ENCODE measurements at places on chromosomes 11 and 22. TPM values are rescaled to one million over a fixed set of nuclear protein-coding genes. Genes with fewer than 3 reads are reported as not detected.
A peak's percentile ranks its signal among the peaks of the same experiment; 100 is the strongest.

DNA sequence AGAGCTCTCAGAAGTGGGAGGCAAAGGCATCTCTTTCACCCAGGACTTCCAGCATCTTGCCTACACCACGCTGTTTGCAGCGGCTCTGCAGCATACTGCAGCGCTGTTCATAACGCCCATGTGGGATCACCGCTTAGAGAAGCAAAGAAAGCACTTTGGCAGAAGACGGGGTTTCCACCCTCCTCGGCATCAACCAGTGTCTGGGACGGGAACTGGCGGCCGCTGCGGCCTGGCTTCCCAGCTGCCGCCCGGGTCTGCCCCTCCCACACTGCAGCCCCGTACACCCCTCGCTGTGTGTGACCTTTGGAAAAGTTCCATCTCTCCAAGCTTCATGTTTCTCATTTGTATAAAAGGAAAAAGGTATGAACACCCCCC lies 545 bp upstream of the TIRAP start:
- peak overlapping the region; percentile 94 for H3K27ac ChIP-seq
- peak overlapping the region; percentile 86 for H3K4me3 ChIP-seq
- no peak for DNase-seq
- no peaks in the 10 kb centered on the region for H3K27me3 ChIP-seq
- H3K4me1 ChIP-seq = no peaks in the 10 kb centered on the region

The CRELD2 gene
- total RNA-seq = 61.8 TPM

GRCh38 chr11:76194872-76195668 lies 11.2 kb downstream of the WNT11 start:
- H3K27ac ChIP-seq = no peak overlapping the region
- H3K27me3 ChIP-seq = no peaks in the 10 kb centered on the region
- H3K4me1 ChIP-seq = no peaks in the 10 kb centered on the region
- H3K36me3 ChIP-seq = no peaks in the 10 kb centered on the region

GRCh38 chr22:17199003-17199731 lies 20.1 kb downstream of the ADA2 start:
- H3K4me1 ChIP-seq = no peaks in the 10 kb centered on the region
- H3K27me3 ChIP-seq = no peaks in the 10 kb centered on the region
- no peaks in the 10 kb centered on the region for H3K36me3 ChIP-seq
- peak overlapping the region; percentile 45 for H3K4me3 ChIP-seq

- H3K36me3 ChIP-seq = no peaks in the 10 kb centered on the region
- H3K27me3 ChIP-seq = no peaks in the 10 kb centered on the region
- no peak overlapping the region for H3K4me3 ChIP-seq
- H3K27ac ChIP-seq = peak overlapping the region; percentile 52
- peaks cover 23% of the 10 kb centered on the region for H3K4me1 ChIP-seq
Observed at GRCh38 chr11:96322775-96323641, 20.0 kb downstream of the MAML2 start.

DNA sequence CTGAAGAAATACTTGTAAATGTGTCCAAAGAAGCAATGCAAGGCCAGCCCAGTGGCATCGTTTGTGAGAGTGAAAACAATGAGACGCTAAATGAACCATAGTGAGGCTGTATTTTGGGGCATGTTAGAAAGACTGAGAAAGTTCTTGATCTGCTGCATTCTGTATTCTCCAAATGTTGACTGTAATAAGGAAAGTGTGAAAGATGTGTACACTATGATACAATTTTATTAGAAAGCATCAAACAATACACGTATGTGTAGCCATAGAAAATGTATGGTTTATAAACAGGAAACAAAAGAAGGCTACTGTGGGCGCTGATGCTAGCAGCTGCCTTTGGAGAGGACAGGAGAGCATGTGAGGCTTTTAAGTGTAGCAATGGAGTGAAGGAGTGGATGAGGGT lies 233.5 kb upstream of the E2F8 start:
- H3K4me1 ChIP-seq = no peaks in the 10 kb centered on the region
- H3K36me3 ChIP-seq = no peaks in the 10 kb centered on the region
- H3K27ac ChIP-seq = no peak overlapping the region
- H3K4me3 ChIP-seq = no peak overlapping the region

DNA sequence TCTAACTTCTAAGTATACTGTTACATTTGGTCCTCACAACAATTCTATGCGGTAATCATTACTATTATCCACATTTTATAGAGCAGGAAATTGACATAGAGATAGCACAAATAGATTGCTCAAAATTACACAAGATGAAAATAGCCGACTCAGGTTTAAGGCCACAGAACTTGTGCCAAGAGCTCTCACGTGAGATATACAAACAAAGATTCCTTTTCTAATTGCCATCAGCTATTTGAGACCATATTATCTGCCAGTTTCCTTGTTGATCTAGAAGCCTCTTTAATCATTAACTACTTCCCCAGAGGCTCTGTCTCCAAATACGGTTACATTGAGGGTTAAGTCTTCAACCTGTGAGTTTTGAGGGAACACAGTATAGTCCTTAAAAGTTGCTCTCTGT lies 61.0 kb upstream of the GLYATL1B start:
- no peaks in the 10 kb centered on the region for H3K4me1 ChIP-seq
- H3K27ac ChIP-seq = no peak overlapping the region
- no peak overlapping the region for H3K4me3 ChIP-seq
- DNase-seq = no peak
- H3K27me3 ChIP-seq = no peaks in the 10 kb centered on the region
- no peaks in the 10 kb centered on the region for H3K36me3 ChIP-seq

DNA sequence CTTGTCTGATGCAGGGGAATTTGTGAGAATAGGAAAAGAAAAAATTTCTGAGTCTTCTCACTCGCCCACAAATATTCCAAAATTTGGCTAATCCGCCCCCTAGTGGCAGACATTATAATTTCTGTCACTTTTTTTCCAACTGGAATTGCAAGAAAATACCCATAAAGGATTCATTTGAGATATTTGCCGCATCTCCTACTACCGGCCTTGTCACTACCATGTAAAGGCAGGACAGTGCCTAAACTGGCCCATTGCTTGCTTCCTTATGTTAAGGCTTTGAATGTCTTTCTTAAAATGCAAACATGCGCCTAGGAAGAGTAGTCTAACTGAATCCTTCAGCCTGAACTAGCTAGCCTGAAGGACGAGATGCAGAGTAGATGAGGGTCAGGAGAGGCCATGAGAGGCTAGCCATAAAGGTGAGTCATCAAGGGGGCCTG lies 9.3 kb upstream of the CEP295 start:
- H3K27me3 ChIP-seq = no peaks in the 10 kb centered on the region
- H3K4me1 ChIP-seq = no peaks in the 10 kb centered on the region
- no peak overlapping the region for H3K4me3 ChIP-seq
- H3K27ac ChIP-seq = no peak overlapping the region
- no peaks in the 10 kb centered on the region for H3K36me3 ChIP-seq

- peak; percentile 80 for DNase-seq
- no peaks in the 10 kb centered on the region for H3K27me3 ChIP-seq
- peak overlapping the region; percentile 97 for H3K27ac ChIP-seq
- peaks cover 37% of the 10 kb centered on the region for H3K36me3 ChIP-seq
Observed at GRCh38 chr11:114058871-114059277, 637 bp upstream of the ZBTB16 start.

The ST14 gene
- 5.4 TPM for total RNA-seq

- no peak for DNase-seq
- H3K27me3 ChIP-seq = no peaks in the 10 kb centered on the region
- H3K4me1 ChIP-seq = peaks cover 21% of the 10 kb centered on the region
- peaks cover 13% of the 10 kb centered on the region for H3K36me3 ChIP-seq
Observed at GRCh38 chr11:83070731-83071566, 748 bp downstream of the RAB30 start.

GRCh38 chr11:102309621-102310541 lies 7.4 kb upstream of the BIRC3 start:
- no peak overlapping the region for H3K27ac ChIP-seq
- no peaks in the 10 kb centered on the region for H3K27me3 ChIP-seq
- no peaks in the 10 kb centered on the region for H3K36me3 ChIP-seq

GRCh38 chr11:68842427-68843051 lies 823 bp upstream of the CPT1A start:
- H3K4me3 ChIP-seq = peak overlapping the region; percentile 94
- H3K4me1 ChIP-seq = peaks cover 50% of the 10 kb centered on the region
- no peak for DNase-seq
- no peak overlapping the region for H3K27ac ChIP-seq
- no peaks in the 10 kb centered on the region for H3K27me3 ChIP-seq
- H3K36me3 ChIP-seq = no peaks in the 10 kb centered on the region

DNA sequence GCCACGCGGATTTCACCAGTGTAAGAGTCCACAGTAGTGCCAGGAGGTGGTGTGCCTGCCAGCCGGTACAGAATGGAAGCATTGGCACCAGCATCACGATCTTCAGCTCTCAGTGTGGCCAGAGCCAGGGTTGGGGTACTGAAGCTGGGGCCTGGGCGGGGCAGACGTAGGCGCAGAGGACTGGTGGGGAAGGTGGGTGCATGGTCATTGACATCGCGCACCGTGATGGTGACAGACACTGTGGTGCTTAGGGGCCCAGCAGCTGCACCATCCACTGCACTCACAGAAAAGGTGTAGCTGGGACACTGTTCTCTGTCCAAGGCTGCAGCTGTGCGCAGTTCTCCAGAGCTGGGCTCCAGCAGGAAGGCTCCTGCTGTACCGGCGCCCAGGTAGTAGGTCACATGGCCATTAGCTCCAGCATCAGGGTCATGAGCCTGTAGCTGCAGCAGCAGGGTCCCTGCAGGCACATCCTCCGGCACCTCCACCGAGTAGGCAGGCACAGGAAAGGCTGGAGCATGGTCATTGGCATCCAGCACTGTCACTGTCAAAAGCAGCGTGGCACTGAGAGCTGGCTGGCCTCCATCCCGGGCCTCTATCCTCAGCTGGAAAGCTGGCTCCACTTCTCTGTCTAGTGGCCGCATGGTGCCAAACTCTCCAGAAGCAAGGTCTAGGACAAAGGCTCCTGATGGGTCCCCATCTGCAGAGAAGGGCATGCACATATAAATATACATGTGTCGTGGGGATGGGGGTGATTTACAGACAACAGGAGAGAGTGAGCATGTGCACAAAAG lies 7.9 kb upstream of the TPP1 start:
- no peaks in the 10 kb centered on the region for H3K27me3 ChIP-seq
- no peaks in the 10 kb centered on the region for H3K4me1 ChIP-seq
- DNase-seq = no peak
- peaks cover 82% of the 10 kb centered on the region for H3K36me3 ChIP-seq
- H3K4me3 ChIP-seq = no peak overlapping the region

DNA sequence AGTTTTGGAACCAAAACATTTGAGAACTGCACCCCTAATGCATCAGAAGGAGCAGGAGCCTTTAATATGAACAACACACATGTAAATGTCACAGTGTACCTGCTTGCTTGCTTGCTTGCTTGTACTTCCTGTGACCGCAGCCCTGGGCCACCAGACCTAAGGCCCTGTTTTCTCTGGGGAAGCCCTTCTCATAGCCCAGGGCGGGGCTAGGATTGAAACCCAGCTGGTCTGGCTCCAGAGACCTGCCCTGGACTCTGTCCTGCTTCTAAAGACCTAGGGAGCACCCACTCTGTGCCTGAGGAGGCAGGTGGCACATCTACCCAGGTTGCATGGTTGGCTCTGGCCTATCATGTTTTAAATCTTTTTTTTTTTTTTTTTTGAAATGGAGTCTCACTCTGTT lies 7.6 kb upstream of the MCM5 start:
- no peaks in the 10 kb centered on the region for H3K4me1 ChIP-seq
- no peak overlapping the region for H3K4me3 ChIP-seq
- no peaks in the 10 kb centered on the region for H3K27me3 ChIP-seq
- no peak overlapping the region for H3K27ac ChIP-seq

DNA sequence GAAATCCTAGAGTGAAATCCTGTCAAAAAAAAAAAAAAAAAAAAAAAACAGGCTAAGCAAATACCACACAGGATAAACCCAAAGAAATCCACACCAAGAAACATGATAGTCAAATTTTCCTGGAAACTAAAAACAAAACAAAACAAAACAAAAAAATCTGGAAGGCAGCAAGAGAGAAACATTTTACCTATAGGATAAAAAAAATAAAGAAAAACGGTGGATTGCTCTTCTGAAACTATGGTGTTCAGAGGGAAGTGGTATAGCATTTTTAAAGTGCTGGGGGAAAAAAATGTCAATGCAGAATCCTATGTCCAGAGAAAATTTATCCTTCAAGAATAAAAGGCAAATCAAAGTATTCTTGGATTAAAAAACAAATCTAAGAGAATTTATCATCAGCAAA lies 41.6 kb upstream of the CBX7 start:
- H3K27ac ChIP-seq = no peak overlapping the region
- H3K27me3 ChIP-seq = no peaks in the 10 kb centered on the region
- H3K4me3 ChIP-seq = no peak overlapping the region
- no peak for DNase-seq
- no peaks in the 10 kb centered on the region for H3K36me3 ChIP-seq

The BDNF gene
- total RNA-seq = 4.7 TPM

- no peak overlapping the region for H3K27ac ChIP-seq
- no peak overlapping the region for H3K4me3 ChIP-seq
- no peak for DNase-seq
- H3K4me1 ChIP-seq = no peaks in the 10 kb centered on the region
- H3K36me3 ChIP-seq = no peaks in the 10 kb centered on the region
Observed at GRCh38 chr11:93131709-93132108, 66.1 kb downstream of the SLC36A4 start.

The MAJIN gene
- not detected for total RNA-seq

The CARD18 gene
- total RNA-seq = not detected

DNA sequence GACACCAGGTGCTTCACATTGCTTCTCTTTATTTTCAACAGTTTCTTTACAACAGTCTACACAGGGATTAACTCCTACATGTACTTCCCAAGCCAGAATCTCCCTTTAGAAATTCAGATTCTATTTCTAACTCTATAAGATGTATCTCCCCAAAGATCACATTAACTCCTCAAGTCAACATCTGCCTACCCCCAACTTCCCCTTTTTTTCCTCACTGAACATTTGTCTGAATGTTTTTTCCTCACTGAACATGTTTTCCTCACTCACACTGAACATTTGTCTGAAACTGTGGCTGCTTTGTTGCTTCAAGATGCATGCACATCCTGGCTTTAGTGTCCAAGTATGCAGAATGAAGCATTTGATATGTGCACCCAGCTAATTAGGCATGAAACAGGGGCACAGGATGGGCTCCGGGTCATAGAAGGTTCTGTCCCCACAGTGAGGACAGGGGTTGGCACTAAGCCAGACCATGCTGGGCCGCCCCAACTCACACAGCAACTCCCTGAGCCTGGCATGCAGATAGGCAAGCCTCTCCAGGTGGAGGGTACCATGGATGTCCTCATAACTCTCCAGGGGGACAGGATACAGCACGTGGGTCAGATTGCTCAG lies 11.3 kb downstream of the PRAME start:
- no peak overlapping the region for H3K27ac ChIP-seq
- H3K36me3 ChIP-seq = no peaks in the 10 kb centered on the region
- no peak for DNase-seq
- no peak overlapping the region for H3K4me3 ChIP-seq
- no peaks in the 10 kb centered on the region for H3K27me3 ChIP-seq

DNA sequence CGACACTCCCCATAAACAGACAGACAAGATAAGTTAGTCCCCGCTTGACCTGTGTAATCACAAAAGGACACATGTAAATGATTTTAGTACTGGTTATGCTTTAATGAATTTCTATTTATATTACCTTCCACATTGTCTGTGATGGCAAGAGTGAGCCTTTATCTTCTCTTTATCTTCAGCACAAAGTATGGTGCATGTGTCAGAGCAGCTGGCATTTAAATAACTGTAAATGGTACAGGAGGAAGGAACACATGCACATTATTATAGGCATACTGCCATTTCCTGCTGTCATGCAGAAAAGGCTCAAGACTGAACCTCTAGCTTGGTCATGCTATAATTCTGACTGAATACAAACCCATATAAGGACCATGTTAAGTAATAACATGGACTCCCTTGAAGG lies 1342.7 kb upstream of the TENM4 start:
- H3K4me1 ChIP-seq = no peaks in the 10 kb centered on the region
- no peak overlapping the region for H3K4me3 ChIP-seq
- H3K27ac ChIP-seq = no peak overlapping the region
- H3K27me3 ChIP-seq = no peaks in the 10 kb centered on the region

- H3K27me3 ChIP-seq = no peaks in the 10 kb centered on the region
- peak; percentile 88 for DNase-seq
- H3K27ac ChIP-seq = no peak overlapping the region
- no peaks in the 10 kb centered on the region for H3K36me3 ChIP-seq
- H3K4me3 ChIP-seq = no peak overlapping the region
Observed at GRCh38 chr11:73393479-73394415, 17.5 kb downstream of the RELT start.

Data from ascending aorta (tissue), 2 donors.